GM12865 (cell line): ENCODE measurements at places on chromosomes 16 and 17.

- peak; percentile 51 for DNase-seq
Measured at GRCh38 chr17:4365628-4366326, 698 bp downstream of the UBE2G1 start.

GRCh38 chr17:4490637-4491061, 8.0 kb upstream of the SPNS2 start:
- DNase-seq, result no peak

- DNase-seq, result no peak
Measured at GRCh38 chr16:5465714-5466113, 368.1 kb upstream of the EEF2KMT start.

DNA sequence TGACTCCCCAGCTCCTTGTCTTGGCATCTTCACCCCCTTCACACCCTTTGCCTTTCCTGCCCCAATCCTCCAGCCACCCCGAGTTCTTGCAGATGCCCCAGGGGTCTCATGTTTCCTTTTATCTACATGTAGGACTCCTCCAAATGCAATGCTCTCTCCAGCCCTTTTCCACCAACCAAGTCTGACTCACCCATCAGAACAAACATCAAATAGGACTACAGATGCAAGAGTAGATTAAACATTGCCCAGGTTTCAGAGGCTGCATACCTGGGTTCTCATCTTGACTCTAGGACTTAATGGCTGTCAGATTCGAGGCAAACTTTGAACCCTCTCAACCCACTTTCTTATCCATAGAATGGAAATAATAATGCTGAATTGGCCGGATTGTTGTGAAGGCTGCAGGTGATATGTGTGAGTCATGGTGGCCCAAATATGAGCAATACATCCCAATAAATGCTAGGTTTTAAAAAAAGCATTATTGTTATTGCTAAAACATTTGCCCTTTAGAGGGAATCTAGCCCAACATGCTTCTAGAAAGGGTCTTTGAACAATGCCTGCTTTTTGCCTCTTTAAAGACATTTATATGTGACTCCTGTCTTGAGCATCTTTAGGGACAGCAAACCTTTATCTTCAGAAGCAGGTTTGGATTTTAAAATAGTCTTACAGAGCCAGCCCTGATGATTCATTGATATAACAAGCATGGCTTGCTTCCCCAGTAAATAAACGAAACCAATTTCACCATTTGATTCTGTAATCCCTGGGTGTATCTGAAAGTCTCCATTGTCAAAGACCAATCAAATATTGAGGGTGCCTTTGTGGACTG, 310.1 kb downstream of the FOXL1 start:
- no peak for DNase-seq
